ACHN (cell line): ENCODE measurements at places on chromosomes 7 and 10.

- DNase-seq, result no peak
These were observed 30.7 kb downstream of the HABP2 start for GRCh38 chr10:113583571-113583970.

DNA sequence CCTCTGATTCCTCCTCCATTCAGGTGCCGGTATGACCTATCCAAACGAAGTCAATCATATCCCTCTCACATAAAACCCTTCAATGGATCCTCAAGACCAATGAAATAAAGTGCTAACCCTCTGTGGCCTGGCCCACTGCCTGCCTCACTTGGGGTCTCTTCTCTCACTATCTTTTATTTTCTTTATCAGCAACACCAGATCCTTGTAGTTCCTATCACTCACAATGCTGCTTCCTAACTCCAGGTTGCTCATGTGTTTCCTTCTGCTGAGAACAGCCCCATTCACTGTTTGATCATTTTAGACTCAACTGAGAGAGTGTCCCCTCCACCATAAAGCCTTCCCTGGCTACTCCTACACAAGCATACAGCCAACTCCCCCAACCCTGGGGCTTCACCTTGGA, 180.6 kb downstream of the DOCK4 start:
- no peak for DNase-seq

GRCh38 chr10:62053860-62054259, 152.4 kb downstream of the ARID5B start:
- DNase-seq, result no peak

- DNase-seq, result no peak
These were observed 5.0 kb downstream of the LDB3 start for GRCh38 chr10:86673216-86673826.

- DNase-seq, result no peak
These were observed 468.1 kb upstream of the IGFBP3 start for GRCh38 chr7:46389146-46389545.
